ENCODE measurements at places on chromosomes 16 and 17.

GRCh38 chr16:29231244-29231643 lies 175.3 kb downstream of the NPIPB11 start:
- no peak for DNase-seq

GRCh38 chr16:69013991-69014390 lies 91.5 kb upstream of the HAS3 start:
- DNase-seq = no peak

GRCh38 chr16:86739808-86740207 lies 161.5 kb downstream of the FOXL1 start:
- DNase-seq = no peak

GRCh38 chr17:39716879-39717536 lies 13.3 kb downstream of the MIEN1 start:
- no peak for DNase-seq

DNA sequence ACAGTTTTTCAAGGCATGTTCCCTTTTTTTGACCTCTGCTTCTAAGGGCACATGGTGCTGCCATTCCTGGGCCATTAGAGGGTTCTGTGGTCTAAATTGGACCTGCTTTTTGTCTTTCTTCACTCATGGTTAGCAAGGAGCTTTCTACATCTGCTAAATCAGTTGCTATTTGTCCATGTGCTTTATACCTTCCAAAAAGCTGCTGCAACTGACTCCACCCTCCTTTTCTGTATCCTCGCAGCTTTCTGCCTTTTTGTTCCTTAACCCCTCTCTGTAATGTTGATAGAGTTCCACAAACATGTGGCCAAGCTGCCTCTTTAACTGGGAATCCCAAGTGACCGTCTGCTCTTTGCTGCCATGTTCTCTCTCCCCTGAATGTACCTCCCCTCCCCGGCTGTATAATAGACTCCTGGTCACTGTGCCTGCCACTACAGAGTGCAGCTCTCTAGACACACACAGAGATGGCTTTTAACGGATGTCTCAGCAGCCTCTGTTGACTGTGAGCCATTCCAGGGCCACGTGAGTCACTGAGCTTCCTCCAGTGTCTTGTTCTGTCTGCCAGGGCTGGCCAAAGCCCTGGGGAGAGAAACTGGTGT lies 57.4 kb upstream of the TEKT3 start:
- DNase-seq = no peak

GRCh38 chr17:78197147-78197832 lies 10.1 kb downstream of the AFMID start:
- DNase-seq = no peak

- DNase-seq = no peak
These were observed 491 bp downstream of the SLC25A19 start for GRCh38 chr17:75288770-75289114.

All from stimulated activated CD4-positive, alpha-beta T cell treated with anti-CD3 and anti-CD28 coated beads, Interleukin-15, amount 100 ng/mL, for 48 hours (primary cell).